ENCODE measurements at places on chromosomes 3 and 15.

- no peak for DNase-seq
Observed at GRCh38 chr3:161854232-161854771, 357.7 kb downstream of the OTOL1 start.

DNA sequence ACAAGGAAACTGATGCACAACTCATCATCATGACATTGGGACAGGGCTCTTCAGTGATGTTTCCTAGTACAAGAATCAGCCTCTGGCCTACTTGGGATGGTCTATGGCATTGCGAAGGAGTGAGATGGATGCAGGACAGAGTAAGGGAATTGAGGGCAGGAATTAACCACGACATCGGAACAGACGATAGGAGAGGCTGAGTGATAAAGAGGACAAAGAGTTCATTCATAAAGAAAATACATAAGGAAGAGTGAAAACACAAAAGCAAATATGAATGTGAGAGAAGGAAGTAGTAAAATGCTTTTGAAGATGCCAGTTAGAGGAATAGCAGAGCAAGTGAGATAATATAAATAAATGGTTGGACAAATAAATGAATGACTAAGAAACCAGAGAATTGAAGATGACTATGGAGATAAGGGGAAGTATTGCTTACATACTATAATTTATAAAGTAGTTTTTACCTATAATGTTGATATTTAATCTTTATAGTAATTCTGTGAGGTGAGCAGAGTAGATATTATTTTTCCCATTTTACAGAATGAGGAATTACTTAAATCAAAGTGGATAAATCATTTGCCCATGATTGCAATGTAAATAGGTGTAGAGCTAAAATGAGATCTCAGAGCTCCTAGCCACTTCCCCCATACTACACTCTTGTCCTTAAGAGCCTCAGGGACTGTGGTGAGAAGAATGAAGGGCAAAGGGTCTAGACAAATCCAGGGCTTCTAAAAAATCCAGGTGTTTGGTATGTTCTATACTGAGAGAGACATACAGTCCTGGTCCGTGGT is 203.3 kb downstream of the DTWD1 start:
- DNase-seq = no peak

DNA sequence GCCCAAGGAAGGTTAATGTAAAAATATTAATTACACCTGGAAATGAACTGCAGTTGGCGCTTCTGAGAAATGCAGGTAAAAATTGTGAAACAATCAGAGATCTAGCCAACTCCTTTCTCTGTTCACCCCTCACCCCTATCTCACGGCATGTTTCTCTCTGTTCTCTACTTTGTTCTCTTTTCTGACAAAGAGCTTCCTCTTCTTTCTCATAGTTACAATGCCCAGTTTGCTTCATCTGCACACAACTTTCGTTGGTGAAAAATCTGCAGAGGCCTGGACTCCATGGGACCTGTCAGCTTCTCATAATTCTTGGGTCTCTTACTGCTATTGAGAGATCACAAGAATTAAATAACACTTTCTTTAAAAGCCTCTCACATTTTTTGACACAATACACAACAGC is 212.9 kb upstream of the LRRN1 start:
- DNase-seq = no peak

- DNase-seq = no peak
Observed at GRCh38 chr3:23161896-23162570, 41.1 kb upstream of the UBE2E2 start.

GRCh38 chr3:98770261-98771039 is 7.3 kb downstream of the ST3GAL6 start:
- peak; percentile 82 for DNase-seq

DNA sequence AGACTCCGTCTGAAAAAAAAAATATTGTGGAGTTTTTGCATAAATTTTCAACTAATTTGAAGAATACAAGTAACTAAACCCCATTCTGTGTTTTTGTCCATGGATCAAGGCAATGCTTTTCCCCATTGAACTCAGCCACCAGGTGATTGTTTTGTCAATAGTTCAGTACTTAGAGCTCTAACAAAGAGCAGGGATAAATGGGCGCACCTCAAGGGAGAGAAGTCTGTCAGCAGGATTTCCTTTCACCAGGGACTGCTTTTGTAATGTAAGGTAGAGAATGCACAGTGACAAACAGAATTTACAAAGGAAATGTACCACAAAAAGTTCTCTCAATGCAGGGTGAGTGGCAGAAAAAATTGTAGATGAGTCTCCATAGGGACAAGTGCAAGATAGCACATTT is 10.8 kb upstream of the ATP13A5 start:
- no peak for DNase-seq

DNA sequence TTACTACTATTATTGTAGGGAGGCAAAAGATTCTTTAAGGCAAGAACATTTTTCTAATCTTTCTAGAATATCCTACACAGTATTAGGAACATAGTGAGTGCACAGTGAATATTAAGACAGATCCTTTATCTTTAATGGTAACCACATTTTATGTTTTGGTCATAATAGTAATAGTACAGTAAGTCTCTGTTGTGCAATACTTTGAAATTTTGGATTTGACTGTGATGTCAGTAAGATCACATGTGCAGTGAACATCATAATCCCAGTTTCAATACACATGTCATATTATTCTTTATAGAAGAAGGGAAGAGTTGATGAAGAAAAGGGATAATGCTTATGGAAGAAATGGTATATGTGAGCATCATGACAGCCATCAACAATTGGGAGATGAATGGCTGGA is 10.7 kb downstream of the STT3B start:
- DNase-seq = no peak

GRCh38 chr15:36977659-36978058 is 122.7 kb downstream of the MEIS2 start:
- DNase-seq = no peak

DNA sequence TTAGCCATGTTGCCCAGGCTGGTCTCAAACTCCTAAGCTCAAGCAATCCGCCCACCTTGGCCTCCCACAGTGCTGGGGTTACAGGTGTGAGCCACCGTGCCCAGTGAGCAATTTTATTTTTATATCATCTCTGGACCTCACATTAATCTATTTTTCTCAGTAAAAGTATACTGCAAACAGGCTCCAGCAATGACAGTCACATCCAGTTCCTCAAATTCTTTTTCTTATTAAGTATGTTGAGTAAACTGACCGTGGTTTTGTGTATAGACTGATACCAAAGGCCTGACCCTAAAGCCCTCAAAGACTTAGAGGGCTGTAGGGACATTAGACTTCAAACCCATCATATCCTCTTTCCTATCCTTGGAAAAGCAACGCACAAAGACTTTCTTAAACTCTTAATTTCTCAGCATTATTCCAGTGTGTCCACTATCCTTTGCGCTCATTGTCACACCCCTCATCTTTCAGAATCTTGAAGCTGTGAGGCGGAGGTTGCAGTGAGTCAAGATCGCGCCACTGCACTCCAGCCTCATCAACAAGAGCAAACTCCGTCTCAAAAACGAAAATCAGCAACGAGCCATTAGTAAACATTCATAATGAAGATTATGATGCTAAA is 2.0 kb downstream of the NGLY1 start:
- no peak for DNase-seq

DNA sequence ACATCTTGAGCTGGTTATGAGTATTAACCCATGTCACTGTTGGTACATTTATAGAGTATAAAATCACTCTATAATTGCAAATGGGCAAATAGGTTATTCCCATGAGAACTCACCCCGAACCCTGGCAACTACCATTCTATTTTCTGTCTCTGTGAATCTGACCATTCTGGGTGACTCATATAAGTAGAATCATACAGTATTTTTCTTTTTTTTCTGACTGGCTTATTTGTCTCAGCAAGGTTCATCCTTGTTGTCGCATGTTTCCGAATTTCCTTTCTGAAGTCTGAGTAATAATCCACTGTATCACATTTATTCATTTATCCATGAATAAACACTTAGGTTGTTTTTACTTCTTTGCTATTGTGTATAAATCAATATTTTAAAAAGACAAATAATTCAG is 59.9 kb upstream of the CHRM5 start:
- no peak for DNase-seq

DNA sequence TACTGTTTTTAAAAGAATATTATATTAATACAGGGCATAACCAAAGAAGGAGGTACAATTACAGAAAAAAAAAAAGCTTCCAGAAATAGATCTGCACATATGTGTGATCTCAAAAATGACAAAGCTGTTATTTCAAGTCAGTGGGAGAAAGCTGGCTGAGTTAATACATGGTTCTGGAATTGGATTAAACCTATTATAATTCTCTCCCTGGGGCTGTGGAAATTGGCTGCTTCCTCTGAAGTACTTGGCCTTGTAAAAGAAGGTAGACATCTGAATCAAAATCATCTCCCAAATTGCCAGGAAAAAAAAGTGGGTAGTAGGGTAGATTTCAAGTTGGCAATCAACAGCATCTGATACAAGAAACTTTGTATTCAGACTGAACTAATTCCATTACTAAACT is 723.9 kb upstream of the ALCAM start:
- DNase-seq = peak; percentile 1

DNA sequence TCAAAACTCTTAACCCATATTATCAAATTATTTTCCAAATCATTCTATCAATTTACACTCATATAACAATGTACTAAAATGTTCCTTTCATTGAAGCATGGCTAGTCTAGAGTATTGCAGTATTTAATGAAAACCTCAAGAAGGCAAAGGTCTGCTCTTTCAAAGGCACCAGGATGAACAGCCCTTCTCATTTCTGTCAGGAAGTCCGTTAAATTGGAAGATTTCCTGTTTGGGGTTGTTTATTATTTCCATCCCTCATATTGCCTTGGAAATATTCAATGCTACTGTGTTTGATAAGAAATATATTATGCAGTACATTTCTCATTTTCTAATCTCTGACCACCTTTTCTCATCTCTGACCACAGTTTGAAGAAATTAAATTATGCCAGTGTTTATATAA is 25.1 kb downstream of the ACKR4 start:
- no peak for DNase-seq

DNA sequence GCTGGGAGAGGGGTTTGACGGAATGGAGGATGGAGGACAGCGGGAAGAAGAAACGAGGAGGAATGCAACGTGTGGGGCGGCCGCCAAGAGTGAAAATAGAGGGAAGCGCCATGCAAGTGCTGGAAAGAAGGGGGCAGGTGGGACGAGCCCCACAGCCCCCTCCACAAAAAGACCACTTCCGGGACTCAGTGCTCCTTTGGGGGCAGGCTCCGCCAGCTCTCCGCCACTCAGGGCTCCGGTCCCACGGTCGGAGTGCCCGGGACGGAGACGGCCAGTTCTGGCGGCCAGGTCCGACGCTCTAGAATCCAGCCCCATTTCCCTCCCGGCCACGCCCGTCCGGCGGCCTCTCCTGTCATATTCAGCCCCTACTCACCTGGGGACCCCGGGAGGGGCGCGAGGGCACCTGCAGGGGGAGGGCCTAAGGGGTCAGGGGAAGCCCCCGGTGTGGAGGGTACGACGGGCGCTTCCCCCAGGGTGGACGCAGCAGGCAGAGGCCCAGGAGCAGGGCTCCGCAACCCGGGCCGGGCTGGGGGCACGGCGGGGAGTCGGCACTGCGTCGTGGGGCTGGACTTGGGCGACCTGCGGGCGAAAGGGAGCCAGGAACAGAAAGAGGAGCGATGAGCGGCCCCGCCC is 25.5 kb upstream of the CSPG4 start:
- no peak for DNase-seq

DNA sequence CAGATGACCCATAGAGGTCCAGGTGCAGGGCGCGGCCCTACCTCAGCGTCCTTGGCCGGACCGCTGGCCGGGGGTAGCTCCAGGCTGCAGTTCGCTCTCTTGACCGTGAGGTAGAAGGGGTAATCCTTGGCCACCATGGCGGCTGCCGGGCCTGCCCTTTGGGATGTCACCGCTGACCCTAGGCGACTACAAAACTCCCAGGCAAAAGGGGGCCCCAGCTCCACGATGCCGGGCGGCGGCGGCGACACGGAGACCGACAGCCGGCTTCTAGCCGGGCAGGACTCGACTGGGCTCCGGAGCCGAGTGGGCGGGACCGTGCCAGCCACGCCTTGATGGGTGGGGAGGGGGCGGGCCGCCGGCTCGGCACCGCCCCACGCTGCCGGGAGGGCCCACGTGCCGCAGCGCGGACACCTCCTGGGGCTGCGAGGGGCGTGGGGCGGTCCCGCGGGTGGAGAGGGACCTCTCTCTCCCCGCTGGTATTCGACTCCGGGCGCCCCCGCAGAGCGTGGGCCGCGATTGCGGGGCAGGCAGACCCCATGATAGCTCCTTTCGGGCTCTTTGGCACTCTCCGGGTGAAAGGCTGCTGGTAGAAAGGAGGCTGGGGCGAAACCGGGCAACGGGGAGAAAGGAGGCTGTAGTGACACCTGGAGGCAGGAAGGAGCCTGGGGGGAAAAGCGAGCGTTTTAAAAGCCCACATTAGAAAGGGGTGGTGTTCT is at the start of gene ARHGEF3:
Gene ARHGEF3, minus strand, starts transcription at position 288 of the 716 bp plus-strand sequence. Its CDS starts 151 bp downstream, at position 137.
- DNase-seq = peak; percentile 90

GRCh38 chr3:161914703-161915417 is 418.3 kb downstream of the OTOL1 start:
- peak; percentile 70 for DNase-seq

DNA sequence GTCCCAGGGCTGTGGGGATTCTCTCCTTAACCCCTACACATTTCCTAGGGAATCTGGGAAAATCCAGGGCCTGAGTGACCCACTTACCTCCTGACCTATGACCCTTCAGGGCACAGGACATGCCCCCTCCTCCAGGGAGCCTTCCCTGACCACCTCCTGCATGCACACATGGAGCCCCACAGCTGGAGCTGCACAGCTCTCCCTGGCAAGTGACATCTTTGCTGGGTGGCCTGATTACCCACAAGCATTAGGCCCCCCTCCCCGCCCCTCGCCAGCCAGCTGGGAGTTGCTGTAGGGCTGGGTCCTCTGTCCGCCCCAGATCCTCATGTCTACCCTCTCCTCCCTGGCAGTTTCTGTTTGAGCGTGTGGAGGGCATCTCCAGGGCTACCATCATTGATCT is 21.4 kb downstream of the HDAC11 start:
- DNase-seq = no peak

DNA sequence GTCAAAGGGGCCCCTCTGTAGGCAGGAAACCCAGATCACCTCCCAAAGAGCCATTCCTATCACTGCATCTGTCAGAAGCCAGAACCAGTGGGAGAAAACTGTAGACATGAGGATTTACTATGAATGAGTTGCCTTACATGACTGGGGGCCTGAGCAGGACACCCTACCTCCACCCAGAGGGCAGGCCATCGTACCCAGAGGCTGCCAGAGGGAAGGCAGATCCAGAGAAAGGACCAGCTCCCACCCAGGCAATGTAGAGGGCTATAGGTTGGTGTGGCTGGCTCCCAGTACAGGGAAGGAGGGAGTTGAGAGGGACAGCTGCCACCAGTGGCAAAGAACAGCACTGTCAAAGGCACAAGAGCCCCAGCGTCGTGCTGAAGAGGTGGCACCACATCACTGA is 233.2 kb downstream of the OCA2 start:
- DNase-seq = no peak

GRCh38 chr15:57406062-57406772 is 29.9 kb downstream of the CGNL1 start:
- no peak for DNase-seq

- DNase-seq = no peak
Observed at GRCh38 chr3:142366434-142366833, 81.4 kb downstream of the XRN1 start.

GRCh38 chr3:157487339-157487738 is 15.9 kb downstream of the VEPH1 start:
- DNase-seq = no peak

GRCh38 chr15:76147906-76148570 is 88.3 kb downstream of the TMEM266 start:
- no peak for DNase-seq

All from putamen (tissue), 1 donor.